ENCODE measurements at places on chromosomes 4 and X. TPM values are rescaled to one million over a fixed set of nuclear protein-coding genes. Genes with fewer than 3 reads are reported as not detected.
A peak's percentile ranks its signal among the peaks of the same experiment; 100 is the strongest.

GRCh38 chrX:38870361-38870895 lies 69.2 kb downstream of the MID1IP1 start:
- DNase-seq, result no peak

DNA sequence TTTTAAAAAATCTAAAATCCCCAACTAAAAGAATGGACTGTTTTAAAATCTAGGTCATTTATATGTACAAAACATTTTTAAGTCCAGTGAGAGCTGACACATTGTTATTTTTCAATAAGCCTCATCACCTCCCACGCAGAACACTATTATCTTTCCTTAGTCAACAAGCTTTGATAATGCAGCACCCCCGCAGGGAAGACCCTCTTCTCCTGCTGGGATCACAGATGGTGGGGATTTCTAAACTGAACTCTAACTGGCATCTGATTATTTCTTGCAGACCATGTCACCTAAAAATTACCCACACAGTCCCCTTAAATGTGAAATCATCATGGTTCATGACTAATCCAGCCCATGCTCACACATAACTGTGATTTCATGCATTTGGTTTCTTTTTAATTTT lies 11.6 kb downstream of the SYTL4 start:
- DNase-seq, result no peak

DNA sequence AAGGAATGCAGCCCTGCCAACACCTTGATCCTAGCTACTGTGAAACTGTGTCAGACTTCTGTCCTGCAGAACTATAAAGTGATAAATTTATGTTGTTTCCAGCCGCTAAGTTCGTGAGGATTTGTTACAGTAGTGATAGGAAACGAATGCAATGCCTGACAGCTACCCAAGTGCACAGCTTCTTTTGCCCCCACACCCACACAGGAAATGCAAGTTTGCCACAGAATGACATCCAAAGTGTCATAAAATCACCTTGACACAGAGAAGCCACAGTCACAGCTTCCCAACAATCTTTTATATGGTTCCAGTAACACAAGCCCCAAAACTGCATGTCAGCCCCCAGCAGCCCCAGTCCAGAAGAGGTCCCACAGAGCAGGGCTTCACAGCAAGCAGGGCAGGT lies 216.9 kb upstream of the S100G start:
- DNase-seq, result no peak

- DNase-seq, result no peak
These were observed 86.0 kb downstream of the PCYT1B start for GRCh38 chrX:24561121-24561520.

DNA sequence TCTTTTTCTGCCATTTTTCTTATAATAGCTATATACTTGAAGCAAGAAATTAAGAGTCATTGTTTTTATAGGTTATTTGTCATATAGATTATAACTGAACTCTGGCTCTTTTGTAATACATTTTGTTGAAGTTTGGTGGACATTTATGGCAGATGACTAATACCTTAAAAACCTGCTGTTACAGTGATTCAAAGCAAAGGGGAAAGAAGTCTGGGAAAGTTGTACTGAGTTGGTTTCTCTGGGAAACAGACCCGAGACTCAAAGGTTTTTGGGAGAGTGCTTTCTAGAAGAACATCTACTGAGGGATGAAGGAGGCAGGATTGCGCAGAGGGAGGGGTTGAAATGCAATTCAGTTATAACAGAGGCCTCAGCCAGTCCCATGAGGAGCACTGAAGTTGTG lies 35.9 kb downstream of the NAP1L5 start:
- no peak for DNase-seq

- DNase-seq, result no peak
These were observed 20.2 kb downstream of the SETD7 start for GRCh38 chr4:139535871-139536234.

DNA sequence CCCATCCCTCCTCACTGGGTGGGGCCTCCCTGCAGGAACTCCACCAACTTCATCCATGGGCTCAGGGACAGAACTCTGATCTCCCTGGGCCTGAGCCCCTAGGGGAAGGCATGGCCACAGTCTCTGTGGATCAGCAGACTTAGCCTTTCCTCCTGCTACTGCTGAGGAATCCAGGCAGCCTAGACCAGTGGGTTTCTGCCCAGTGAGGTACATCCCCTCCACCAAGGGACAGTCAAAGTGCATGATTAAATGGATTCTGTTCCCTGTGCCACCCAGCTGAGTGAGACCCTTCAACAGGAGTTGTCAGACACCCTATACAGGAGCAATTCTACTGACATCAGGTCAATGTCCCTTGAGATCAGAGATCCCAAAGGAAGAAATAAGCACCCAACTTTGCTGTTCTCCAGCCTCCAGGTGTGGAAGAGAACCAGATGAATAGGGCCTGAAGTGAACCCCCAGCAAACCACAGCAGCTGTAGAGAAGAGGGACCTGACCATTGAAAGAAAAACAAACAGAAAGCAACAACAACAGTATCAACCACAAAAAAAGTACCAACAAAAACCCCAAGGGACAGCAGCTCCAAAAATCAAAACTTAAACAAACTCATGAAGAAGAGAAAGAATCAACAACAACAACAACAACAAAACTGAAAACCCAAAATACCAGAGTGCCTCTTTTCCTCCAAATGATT lies 84.8 kb downstream of the CHIC1 start:
- no peak for DNase-seq

- DNase-seq, result no peak
These were observed 111.7 kb downstream of the GALNTL6 start for GRCh38 chr4:171924746-171925376.

- DNase-seq, result no peak
These were observed 58.1 kb upstream of the SMIM10 start for GRCh38 chrX:134932528-134933217.

Gene OPHN1
- total RNA-seq, result 7.6 TPM

GRCh38 chr4:99998062-99998867 lies 48.2 kb upstream of the H2AZ1 start:
- peak; percentile 10 for DNase-seq

Gene AREG
- 9.9 TPM for total RNA-seq

DNA sequence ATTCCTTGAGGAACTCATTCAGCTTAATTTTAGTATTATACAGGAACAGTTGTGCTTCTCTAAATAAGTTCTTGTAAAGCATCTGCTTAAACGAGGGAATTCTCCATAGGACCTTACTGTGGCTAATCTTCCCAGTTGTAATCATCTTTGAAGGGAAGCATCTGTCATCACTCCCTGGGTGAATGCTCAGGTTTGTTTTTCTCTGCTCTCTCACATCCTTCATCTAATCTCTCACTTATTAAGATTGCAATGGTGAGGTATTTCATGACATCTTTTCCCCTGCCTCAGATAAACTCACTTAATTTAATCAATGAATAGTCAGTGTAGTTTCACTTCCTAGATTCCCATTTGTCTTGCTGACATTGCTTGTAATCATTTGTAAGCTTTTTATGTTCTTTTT lies 121.8 kb upstream of the ADAMTS3 start:
- no peak for DNase-seq

- DNase-seq, result peak; percentile 19
These were observed 2.4 kb downstream of the TFDP3 start for GRCh38 chrX:133215747-133216146.

Gene MAGEB2
- not detected for total RNA-seq

Gene SFRP2
- 34.0 TPM for total RNA-seq
